ENCODE measurements at places on chromosomes 5 and 9. TPM values are rescaled to one million over a fixed set of nuclear protein-coding genes. Genes with fewer than 3 reads are reported as not detected.

Gene FABP6
- total RNA-seq, result not detected

Gene PCDHGA12
- 0.12 TPM for total RNA-seq

Gene ZNF367
- total RNA-seq, result 18.7 TPM

Gene RARS1
- 88.8 TPM for total RNA-seq

Gene EPB41L4B
- 0.61 TPM for total RNA-seq

Gene GFPT2
- 0.39 TPM for total RNA-seq

Gene OR1Q1
- total RNA-seq, result not detected

Gene HK3
- 0.32 TPM for total RNA-seq

Gene SLC1A3
- not detected for total RNA-seq

Gene SHISAL2B
- not detected for total RNA-seq

Gene RCL1
- total RNA-seq, result 36.8 TPM

Gene DDX4
- 0.83 TPM for total RNA-seq

Gene CCDC192
- total RNA-seq, result not detected

Gene CER1
- total RNA-seq, result not detected

Gene SAP30L
- 44.1 TPM for total RNA-seq

Gene DRD1
- total RNA-seq, result not detected

Gene LIFR
- total RNA-seq, result not detected

Gene SH3RF2
- total RNA-seq, result 0.34 TPM

Gene SOX30
- total RNA-seq, result 0.12 TPM

Gene RAB3C
- not detected for total RNA-seq

Gene PAM
- 35.4 TPM for total RNA-seq

Gene DIPK1B
- 0.29 TPM for total RNA-seq

Gene QRFP
- not detected for total RNA-seq

Gene GABRB2
- not detected for total RNA-seq

Gene LCN2
- not detected for total RNA-seq

Gene ARL14EPL
- not detected for total RNA-seq

Gene LOX
- not detected for total RNA-seq

Gene ADAMTS12
- not detected for total RNA-seq

Gene CDKN2A
- total RNA-seq, result 22.9 TPM

Gene KIF20A
- 33.3 TPM for total RNA-seq

Gene SAXO1
- not detected for total RNA-seq

Gene PNPLA7
- 3.5 TPM for total RNA-seq

Gene MSMP
- not detected for total RNA-seq

Gene DAB2
- total RNA-seq, result not detected

Gene PCDHA5
- total RNA-seq, result not detected

Gene PDGFRB
- total RNA-seq, result 11.4 TPM

Gene UBTD2
- total RNA-seq, result 5.7 TPM

Gene PDCD1LG2
- 10.5 TPM for total RNA-seq

All from T-helper 1 cell treated with Interleukin-12 subunit alpha and Interleukin-12 subunit beta and Interleukin-4 antibody, amounts not matched to agents 30 ng/mL and 1 ng/mL, for 36 hours (primary cell).